Cerebellum (tissue), 4 donors: ENCODE measurements at places on chromosomes 13 and 19.

- DNase-seq = no peak
These were observed 54.6 kb upstream of the MYO16 start for GRCh38 chr13:108574856-108575255.

DNA sequence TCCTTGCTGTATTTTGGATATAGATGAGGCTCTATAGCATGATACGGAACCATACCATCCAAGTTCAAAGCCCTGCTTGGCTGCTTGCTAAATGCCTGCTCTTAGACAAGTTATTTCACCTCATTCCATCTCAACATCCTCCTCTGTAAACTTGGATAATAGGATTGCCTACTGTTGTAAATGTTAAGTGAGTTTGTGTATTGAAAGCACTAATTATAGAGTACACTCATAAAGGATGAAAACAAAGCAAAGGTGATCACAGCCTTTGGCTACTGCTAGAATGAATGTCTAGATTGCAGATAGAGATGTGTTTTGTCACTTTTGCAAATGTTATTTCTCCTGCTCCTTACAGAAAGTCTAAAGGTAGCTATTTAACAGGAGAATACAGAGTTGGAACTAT is 34.3 kb upstream of the STARD13 start:
- no peak for DNase-seq

GRCh38 chr13:99516153-99516929 is 15.1 kb downstream of the TM9SF2 start:
- DNase-seq = no peak

DNA sequence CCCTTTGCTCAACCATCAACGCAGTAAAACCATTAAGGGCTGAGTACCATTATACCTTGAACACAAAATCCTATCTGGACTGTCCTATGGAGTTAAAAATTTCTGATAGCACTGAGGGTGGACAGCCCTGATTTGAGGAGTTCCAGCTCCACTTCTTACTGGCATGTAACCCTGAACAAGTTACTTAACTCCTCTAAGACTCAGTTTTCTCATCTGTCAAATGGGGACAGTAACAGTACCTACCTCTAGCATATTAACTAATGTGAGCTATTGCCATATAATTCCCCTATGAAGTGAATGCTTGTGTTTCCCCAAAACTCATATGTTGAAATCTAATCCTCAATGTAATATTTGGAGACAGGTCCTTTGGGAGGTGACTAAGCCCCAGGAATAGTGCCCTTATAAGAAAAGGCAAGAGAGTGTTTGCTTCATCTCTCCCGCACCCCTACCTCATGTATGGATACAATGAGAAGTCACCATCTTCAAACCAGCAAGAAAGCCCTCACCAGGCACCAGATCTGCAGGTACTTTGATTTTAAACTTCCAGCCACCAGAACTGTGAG is 61.9 kb upstream of the DOCK9 start:
- DNase-seq = no peak

DNA sequence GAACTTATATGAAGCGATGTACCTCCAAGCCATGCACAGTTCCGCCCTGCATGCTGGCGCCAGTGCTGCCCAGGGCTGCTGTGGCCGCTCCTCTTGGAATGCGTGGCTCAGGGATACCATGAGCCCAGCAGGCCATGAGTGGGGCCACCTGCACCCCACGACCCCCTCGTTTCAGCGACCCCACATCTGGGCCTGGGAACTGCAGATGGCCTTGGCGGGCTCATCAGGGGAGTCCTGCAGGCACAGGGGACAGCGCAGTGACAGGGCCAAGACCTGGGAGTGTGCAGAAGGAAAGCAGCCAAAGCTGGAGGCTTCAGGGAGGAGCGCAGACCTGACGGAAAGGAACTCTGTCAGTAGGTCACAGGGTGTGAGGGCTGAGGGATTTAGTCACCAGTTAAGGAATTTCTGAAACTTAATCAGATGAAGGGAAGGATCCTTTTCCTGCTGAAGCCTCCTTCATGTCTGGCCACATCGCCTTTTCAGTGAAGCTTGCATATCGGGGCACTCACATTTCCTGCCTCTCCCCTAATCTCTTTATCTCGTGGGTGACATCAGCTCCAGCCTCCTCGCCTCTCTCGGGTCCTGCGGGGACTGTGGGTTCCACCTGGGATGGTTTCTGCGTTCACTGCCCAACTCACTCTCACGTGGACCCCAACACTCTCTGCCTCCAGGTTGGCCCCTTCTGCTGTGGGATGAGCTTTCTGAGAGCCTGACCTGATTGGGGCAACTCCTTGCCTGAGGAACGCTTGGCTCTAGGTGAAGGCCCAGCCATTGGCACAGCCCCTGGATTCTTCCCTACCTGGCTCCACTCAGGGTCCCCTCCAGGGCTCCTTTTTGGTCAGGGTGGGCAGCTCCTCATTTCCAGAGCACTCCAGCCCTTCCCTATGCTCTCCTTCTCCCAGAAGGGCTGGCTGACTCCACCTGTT is 123.5 kb downstream of the CRYL1 start:
- no peak for DNase-seq

DNA sequence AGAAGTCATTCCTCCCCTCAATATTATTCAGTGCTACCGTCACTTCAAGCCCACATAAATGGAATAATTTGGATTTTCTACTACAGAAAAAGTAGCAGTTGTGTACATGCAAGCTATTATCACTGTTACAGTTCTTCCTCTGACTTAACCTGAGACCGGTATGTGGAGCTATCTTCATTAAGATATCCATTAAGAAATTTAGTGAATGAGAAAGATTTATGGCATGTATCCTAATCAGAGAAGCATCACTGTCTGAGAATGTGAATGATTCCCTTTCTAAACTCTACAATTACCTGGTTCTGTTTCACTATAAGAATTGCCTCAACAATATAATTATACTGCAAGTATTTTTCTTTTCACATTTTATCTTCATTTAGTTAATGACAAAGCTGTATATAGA is 278.7 kb downstream of the KLF5 start:
- no peak for DNase-seq

- no peak for DNase-seq
These were observed 3.2 kb upstream of the IFNL4 start for GRCh38 chr19:39251846-39252245.

GRCh38 chr13:31012655-31013024 is 80.2 kb downstream of the TEX26 start:
- peak; percentile 18 for DNase-seq

- DNase-seq = no peak
These were observed 61.5 kb upstream of the UBL3 start for GRCh38 chr13:29911781-29912418.

- DNase-seq = no peak
These were observed 6.5 kb downstream of the TMEM255B start for GRCh38 chr13:113765564-113765910.

GRCh38 chr13:93674337-93674755 is 447.7 kb downstream of the GPC6 start:
- no peak for DNase-seq

- peak; percentile 99 for DNase-seq
These were observed 767 bp downstream of the ABCA7 start for GRCh38 chr19:1040476-1041271.

DNA sequence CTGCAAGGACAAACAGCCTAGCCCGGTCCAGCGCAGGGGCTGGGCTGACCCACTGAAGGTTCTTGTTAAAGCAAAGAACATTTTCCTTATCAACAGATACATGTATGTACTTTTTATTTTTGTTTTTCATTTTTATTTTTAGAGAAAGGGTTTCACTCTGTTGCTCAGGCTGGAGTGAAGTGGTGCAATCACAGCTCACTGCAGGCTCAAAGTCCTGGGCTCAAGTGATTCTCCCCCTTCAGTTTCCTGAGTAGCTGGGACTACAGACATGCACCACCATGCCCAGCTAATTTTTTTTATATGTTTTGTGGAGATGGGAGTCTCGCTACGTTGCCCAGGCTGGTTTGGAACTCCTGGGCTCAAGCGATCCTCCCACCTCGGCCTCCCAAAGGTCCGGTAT is 47.9 kb downstream of the CEBPG start:
- DNase-seq = no peak

- DNase-seq = no peak
These were observed 161.7 kb downstream of the KLF12 start for GRCh38 chr13:73972545-73972944.

GRCh38 chr13:37486171-37486681 is 112.3 kb downstream of the POSTN start:
- no peak for DNase-seq

DNA sequence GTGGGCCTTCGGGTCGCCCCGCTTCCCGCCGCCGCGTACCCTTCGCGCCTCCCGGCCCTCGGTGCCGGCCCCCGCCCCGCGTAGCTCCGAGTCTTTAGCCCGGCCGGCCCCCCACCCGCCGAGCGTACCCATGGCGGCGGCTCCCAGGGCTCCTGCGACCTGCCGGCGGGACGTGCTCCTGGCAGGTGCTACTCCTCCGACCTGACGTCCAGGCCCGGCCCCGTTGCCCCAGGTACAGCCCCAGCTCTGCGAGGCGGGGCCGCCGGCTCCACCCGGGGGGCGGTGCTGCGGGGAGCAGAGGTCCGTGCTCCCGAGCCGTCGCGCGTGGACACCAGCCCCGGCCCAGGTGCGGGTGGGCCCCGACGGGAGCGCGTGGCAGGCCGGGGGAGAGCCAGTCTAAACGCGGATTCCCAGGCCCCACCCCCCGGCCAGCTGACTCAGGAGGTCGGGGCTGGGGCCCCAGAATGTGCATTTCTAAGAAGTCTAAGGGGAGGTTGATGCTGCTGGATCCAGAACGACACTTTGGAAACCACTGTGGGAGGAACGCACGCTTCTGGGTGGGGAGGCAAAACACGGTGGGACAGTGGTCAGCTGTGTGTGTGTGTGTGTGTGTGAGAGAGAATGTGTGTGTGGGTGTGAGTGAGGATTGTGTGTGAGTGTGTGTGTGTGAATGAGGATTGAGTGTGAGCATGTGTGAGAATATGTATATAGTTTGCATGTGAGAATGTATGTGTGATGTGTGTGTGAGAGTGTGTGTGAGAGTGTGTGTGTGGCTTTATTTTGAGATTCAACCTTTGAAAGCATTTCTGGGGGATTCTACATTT is at the start of gene SLC15A1:
Gene SLC15A1, minus strand, starts transcription at position 206 of the 824 bp plus-strand sequence. Its CDS starts 74 bp downstream, at position 132.
- DNase-seq = no peak

DNA sequence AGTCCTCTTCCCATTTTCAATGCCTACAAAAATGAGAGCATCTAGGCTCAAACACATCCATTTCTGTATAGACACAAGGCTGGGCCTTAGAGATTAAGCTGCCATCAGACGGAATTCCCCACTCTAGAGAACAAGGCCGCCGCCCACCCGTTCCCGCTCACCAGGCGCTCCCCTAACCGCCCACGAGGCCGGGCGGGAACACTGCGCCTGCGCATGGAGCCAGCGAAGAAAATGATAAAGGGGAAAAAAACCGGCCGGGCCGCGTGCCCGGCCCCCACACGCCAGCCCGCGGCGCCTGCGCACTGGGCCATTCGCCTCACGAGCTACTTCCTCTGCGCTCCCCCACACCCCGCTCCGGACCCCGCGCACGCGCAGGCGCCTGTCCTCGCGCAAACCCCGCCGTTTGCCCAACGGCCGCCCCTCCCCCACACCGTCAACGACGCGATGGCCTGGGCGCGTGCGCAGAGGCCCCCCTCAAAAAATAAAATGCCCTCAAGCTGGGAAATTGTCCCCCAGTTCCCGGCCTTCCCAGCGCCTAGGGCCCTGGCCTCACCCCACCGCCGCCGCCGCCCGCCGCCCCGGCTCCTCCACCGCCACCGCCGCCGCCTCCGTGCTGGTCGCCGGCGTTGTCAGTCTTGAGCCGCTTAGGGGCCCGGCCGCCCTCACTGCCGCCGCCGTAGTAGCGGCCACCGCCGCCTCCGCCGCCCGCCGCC is 483 bp downstream of the HNRNPL start:
- peak; percentile 93 for DNase-seq

GRCh38 chr19:30528919-30529318 is 156.7 kb downstream of the ZNF536 start:
- DNase-seq = no peak

GRCh38 chr13:90950160-90950559 is 397.3 kb upstream of the MIR17HG start:
- DNase-seq = no peak
